Epithelial cell of proximal tubule (primary cell): ENCODE measurements at places on chromosomes 6 and 20. TPM values are rescaled to one million over a fixed set of nuclear protein-coding genes. Genes with fewer than 3 reads are reported as not detected.

GRCh38 chr20:58556961-58557360, 41.8 kb upstream of the APCDD1L start:
- DNase-seq: no peak

GRCh38 chr6:133991096-133991593, 38.1 kb downstream of the TBPL1 start:
- DNase-seq: no peak

DNA sequence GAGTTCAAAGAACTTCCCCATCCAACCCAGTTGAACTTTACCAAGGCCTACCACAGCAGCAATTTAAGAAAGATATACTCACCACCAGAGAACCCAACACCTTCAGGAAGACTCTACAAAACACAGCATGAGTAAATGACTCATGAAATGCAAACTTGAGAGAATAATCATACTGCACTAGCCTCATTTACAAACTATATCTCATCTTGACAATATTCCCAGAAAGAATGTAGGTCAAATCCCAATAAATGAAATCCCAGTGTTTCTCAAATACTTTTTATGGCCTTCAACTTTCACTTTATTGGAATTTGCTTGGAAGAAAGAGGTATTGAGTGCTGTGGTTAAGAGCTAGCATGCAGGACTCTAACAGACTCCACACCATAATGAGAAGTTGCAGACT, 60.0 kb downstream of the FYN start:
- no peak for DNase-seq

DNA sequence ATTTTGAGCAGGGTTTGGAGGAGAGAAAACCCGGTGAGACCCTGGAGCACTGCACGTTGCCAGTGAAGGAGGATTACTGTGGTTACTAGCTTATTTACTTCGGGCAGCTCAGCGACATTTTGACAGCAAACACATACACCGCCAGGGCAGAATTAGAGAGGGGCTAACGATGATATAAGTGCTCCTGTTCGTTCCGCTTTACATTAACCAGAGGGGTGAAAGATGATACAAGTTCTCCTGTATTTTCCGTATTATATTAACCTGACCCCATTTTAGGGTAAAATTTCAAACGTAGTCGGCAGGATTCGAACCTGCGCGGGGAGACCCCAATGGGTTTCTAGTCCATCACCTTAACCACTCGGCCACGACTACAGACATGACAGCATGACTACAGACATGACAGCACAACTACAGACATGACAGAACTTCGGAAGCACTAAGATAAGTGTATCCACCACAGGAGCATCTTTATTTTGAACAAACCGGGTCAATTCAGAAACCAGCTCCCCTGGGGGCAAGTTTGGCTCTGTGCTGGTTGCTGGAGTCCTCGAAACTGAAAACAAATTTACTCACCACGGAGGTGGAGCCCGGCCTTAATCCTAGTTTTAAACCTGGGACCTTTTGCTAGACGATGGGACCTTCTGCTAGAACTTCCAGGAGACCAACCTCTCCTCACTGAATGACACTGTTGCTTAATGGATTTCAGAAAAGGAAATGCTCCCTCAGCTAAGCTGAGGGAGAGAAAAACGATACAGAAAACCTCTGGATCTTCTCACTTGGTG, 80.4 kb upstream of the ZNF184 start:
- no peak for DNase-seq

TCEA2 gene
- total RNA-seq: 11.9 and 14.6 TPM in 2 replicates

- DNase-seq: no peak
Observed at GRCh38 chr6:105424175-105424783, 21.4 kb upstream of the PREP start.

DNA sequence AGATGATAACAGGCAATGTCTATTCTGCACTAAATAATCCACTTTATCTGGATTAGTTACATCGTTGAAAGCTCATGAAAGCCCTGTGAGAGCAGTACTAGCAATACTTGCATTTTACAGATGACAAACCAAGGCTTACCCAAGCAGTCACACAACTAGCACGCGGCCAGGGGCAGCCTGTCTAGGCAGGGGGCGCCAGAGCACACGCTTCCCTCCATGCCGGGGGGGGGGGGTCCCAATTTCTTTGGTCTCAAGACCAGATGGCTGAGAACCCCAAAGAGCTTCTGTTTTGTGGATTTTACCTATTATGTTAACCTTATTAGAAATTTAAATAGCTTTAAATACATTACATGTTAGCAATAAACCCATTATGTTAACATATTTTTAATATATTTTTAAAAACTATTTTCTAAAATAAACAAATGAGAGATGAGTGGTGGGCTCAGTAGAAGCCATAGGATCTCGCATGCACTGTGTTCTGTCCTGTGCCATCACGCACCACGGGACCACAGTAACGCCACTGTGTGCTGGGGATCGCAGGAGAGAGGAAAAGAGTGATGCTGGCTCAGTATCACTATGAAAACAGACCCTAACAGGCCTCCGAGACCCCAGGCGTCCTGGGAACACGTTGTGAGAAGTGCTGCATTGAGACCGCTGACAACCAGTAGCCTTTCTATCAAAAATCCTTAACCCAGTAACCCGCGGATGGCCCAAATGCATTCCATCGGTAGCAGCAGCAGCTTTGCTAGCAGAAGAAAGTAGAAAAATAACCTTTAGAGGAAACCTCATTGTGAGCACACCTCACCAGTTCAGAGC, 5.3 kb upstream of the PRR18 start:
- peak; percentile 3 for DNase-seq

LY6G6F gene
- not detected in 2 replicates for total RNA-seq

DNA sequence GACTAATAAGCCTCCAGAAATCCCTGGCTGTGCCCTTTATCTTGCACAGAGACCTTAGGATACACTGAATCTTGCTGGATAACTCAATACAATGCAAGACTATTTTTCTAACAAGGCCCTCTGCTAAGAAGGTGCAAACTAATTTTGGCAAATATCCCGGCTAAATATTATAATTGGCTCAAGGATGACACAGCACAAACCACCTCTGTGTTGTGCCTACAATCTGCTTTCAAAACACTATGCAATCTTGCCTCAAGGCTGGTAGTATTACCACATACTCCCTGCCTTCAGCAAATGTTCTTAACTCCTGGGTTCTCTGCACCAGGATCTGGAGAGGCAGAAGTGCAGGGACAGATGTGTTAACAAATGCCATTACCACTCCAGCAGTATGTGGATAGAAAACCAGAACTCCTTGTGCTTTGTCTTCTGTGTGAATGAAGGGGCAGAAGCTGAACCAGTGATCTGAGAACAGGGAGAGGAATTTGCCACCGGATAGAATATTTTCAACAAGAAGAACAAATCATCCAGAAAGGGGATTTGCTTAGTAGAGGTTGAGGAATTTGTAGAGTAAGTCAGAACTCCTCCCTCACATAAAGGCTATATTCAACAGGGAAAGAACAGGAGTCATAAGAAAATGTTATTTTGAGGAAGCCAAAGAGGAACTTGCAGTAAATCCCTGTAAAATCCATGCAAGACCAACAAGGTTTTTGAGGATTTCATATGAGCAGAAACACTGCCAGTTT, 74.1 kb upstream of the SLC4A11 start:
- DNase-seq: peak; percentile 56

DNA sequence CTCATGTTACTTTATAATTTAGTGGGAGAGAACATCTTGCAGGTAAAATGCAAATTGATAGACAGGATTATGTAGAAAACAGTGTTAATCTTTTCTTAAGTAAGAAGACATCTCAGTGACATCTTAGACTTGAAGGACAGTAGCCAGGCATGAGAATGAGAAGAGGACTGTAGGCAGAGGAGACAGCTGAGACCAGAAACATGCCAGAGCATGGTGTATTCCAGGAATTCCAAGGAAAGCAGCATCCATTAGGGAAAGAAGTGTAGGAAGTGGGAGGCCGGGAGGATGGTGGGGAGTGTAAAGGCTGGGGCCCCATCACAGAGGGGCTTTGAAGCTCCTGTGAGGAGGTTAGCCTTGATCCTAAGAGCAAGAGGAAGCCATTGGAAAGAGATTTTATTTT, 225.6 kb downstream of the ARID1B start:
- no peak for DNase-seq

GRCh38 chr6:3693831-3694230, 57.7 kb downstream of the PXDC1 start:
- DNase-seq: no peak

- no peak for DNase-seq
Observed at GRCh38 chr20:36275441-36276189, 30.5 kb upstream of the DLGAP4 start.

DNA sequence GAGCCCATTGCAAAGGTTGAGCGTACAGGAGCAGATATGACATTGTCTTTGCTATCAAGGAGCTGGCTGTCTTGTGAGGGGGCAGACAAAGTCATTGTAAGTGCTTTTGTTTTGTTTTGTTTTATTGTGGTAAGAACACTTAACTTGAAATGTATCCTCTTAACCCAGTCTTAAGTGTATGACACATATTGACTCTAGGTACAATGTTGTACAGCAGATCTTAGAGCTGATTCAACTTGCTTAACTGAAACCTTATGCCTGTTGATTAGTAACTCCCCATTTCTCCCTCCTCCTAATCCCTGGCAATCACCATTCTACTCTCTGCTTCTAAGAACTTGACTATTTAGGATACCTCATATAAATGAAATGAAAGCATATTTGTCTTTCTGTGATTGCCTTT, 429.0 kb downstream of the BMP2 start:
- DNase-seq: peak; percentile 76

DNA sequence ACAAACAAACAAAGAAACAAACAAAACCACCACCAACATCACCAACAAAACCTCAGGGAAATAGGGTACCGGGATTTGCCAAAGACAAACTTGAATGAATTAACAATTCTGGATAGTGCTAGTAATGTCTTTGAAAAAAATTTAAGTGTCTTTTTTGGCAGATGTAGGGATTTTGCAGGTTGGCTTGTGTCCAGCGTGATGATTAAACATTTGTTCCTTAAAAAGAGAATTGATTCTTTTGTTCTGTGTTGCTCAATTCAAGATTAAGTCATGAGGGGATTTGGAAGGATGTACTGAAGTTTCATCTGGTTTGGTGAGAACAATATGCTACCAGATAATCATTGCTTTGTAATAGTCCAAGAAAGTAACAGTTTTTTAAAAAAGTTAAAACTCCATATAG, 125.1 kb upstream of the HS3ST5 start:
- no peak for DNase-seq

GRIK2 gene
- total RNA-seq: 0.86 TPM in 1 of 2 replicates, not detected in the other

DNA sequence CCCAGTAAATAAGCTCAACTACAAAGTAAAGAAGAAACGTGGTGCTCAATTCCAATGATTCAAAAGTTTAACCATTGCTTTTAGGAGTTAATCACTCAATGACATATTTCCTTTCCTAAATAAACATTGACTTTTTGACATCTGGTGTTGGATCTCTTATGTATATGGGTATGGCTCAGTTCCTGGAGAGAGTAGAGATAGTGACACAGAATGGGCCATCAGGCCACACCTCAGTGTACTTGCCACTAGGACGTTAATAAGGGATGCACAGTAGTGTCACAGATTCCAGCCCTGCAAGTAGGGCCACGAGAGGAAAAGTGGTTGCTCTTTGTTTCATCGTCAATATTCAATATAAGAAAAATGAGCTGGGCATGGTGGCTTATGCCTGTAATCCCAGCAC, 48.9 kb upstream of the TXNDC5 start:
- DNase-seq: no peak

SIGLEC1 gene
- not detected in 2 replicates for total RNA-seq

- no peak for DNase-seq
Observed at GRCh38 chr20:18514127-18514526, 6.4 kb downstream of the SEC23B start.

TOX2 gene
- 2.0 and 2.5 TPM in 2 replicates for total RNA-seq

GRCh38 chr20:57552471-57552870, 8.4 kb upstream of the PCK1 start:
- no peak for DNase-seq

GPR63 gene
- 0.98 and 2.2 TPM in 2 replicates for total RNA-seq

GRCh38 chr6:54515013-54515412, 206.8 kb downstream of the TINAG start:
- DNase-seq: no peak

DNA sequence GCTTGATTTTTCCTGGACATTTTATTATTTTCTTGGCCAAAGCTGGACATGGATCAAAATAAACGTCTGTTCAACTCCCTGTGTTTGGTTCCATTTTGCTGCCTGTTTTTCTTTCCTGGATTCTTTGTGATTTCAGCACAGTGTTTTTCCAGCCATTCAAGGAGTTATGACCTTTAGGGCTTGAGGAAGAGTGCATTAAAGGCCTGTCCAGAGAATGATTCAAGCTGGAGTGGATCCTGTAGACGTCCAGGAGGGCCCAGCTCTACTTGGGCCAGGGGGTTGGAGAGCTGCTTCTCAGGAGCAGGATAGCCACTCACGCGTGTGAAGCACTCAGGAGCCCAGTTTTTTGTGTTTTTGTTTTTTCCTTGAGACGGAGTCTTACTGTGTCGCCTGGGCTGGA, 56.5 kb upstream of the IER3 start:
- DNase-seq: no peak

GRCh38 chr20:34363062-34363464, at the start of gene ITCH:
ITCH (plus strand) TSS chr20:34363273; CDS start chr20:34393812, 30,539 bp downstream.
- DNase-seq: peak; percentile 56

DNA sequence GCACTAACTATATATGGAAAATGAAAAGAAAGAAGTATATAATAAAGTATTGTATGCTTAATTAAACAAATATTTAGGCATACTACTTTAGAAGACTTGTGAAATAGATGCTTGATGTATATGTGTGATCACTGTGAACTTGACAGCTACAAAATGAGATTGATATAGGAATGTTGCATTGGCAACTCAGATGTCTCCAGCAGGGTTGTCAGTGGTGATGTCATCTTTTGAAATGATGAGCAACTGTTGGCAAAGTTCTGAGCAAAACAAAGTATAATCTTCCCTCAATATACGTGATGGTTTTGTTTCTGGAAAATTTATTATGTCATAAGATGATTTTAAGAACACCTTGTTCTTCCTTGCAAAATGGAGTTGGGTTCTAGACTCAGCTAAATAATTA, 133.8 kb downstream of the ARID1B start:
- DNase-seq: no peak

DNA sequence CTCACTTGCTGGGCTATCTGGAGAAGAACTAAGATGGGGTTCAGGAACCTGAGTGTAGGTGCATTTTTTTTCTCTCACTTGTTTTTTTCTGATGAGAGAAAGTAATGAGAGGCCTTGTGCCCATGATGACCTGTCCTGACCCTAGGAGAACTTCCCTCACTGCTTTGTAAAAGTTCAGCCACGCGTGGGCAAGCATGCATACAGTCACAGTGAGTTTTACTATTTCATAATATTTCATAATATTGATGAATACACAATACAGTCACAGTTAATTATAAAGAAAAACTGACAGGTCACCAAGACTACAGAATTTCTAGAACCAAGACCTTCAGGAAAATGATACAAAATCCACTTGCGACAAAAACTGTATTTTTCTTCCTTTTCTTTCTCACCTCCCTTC, 111.8 kb downstream of the MAP7 start:
- no peak for DNase-seq
